NCI-H345 (cell line): ENCODE measurements at places on chromosomes 2 and 18.

DNA sequence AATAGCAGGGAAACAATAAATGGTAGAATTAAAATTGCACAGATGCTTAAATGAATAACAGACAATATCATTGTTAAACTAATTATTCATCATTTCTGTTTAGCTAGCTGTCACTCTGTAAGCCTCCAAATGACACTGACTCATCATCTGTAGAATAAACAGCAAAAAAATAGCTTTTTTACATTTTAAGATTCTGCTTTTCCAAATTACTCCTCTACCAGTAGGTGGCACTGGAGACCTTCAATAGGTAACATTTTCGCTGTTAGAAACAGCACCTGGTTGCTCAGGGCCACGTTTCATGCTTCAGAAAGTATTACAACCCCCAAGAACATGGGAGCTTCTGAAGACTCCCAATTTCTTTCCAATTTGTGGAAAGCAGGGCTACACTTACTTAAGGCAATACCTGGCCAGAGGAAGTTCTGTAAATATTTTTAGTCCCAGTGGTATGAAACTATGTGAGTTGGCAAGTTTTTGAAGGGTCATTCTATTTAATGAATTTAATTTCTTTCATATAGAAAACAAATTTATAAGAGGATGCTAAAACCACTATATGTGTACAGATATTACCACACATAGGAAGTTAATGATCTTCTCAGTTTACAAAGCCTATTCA, 45.4 kb downstream of the TTN start:
- peak; percentile 66 for DNase-seq

- DNase-seq = no peak
Measured at GRCh38 chr18:76993573-76993972, 139.0 kb downstream of the MBP start.

DNA sequence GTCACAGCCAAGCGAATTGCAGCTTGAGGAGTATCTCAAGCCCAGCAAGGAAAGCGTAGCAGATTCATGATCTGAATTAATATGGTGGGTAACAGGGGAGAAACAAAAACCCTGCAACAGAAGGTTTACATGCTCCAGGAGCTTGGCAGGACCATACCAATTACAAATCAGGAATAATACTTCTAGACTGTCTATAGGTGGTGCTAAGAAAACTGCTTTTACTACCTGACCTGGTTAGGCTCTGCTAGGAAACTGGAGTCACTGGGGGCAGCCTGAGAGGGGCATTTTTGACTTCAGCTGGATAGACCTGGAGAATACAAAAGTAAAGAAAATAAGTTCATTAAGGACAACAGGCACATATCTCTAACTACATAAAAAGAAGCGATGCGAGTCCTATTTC, 24.6 kb upstream of the SPOPL start:
- DNase-seq = no peak

GRCh38 chr2:52113338-52113737, 1081.4 kb upstream of the NRXN1 start:
- DNase-seq = no peak

GRCh38 chr18:5584746-5585417, 41.1 kb upstream of the EPB41L3 start:
- no peak for DNase-seq

GRCh38 chr18:57397440-57398132, 37.6 kb upstream of the ONECUT2 start:
- no peak for DNase-seq

GRCh38 chr2:99338029-99338585, 918 bp downstream of the EIF5B start:
- DNase-seq = no peak

DNA sequence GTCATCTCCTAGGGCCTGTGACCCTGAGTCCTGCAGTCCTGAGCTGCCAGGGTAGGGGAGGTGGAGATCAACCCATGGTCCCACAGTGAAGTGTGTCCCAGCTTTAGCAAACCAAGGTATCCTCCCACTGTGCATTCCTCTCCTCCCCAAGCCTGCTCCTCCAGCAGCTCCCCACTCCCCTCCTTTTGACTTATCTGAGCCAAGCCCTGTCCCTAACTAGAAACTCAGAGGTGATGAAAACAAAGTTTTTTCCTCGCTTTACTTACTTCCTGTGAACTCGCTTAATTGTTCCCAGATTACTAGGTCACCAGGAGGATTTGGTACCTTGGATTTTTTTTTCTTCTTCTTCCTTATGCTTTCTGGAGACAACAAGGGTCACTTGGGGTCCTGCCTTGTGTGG, 80.8 kb downstream of the EHD3 start:
- DNase-seq = no peak

DNA sequence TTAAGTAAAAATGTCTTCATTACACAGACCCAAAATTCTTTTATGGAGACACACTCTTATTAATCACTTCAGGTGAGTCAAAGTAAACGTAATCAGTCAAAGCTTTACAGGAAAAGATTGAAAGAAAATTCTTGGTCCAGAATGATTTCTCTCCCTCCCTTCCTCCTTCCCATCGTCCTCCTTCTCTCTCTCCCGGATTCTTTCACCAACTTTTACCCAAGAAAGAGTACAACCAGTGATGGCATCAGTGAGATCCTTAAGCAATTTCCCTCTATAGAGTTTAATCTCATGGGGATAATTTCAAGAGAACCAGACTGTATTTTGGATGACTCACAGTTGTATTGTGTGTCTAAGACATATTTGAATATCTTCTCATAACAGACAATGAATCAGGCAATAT, 258.1 kb downstream of the ALK start:
- DNase-seq = no peak

- DNase-seq = no peak
Measured at GRCh38 chr2:180955101-180955500, 25.3 kb upstream of the UBE2E3 start.

GRCh38 chr2:188902901-188903491, 71.2 kb upstream of the COL3A1 start:
- no peak for DNase-seq

GRCh38 chr18:49251451-49251850, 209.0 kb downstream of the DYM start:
- DNase-seq = peak; percentile 26

DNA sequence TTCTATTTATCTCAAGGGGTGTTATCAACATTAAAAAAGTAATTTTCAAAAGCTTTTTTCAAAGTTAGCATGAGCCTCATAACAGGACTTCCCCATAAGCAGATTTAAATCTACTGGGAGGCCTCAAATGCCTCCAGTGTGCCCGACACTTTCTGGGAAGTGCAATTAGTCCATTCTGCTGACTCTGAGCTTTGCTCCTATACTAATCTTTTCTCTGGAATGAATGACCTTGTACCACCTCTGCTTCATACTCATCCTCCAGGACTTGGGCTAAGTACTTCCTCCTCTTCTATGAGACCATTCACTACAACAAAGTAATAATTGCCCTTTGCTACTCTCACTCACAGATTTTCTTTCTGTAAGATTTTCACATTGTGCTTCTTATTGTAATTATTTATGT, 111.1 kb downstream of the RIT2 start:
- DNase-seq = no peak

GRCh38 chr2:23425885-23426262, 40.9 kb downstream of the KLHL29 start:
- no peak for DNase-seq

DNA sequence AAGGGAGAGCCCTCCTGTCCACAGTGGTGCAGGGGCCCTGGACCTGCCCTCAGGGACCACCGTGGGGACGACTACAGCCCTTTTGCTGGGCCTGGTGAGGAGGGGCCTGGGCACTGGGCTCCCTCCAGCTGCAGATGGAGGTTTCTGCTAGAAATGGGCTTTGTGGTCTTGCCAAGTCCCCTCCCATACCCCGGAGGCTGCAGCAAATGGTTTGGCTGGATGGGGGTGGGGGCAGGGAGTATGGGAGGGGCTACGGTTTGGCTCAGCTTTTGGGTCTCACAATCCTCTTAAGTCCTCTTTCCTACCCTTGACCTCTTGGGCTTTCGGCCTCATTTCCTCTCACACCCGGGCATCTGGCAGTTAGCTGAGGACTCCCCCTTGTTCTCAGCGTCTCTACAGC, 21.7 kb downstream of the TET3 start:
- DNase-seq = no peak

GRCh38 chr2:60294901-60295635, 258.4 kb downstream of the BCL11A start:
- no peak for DNase-seq

DNA sequence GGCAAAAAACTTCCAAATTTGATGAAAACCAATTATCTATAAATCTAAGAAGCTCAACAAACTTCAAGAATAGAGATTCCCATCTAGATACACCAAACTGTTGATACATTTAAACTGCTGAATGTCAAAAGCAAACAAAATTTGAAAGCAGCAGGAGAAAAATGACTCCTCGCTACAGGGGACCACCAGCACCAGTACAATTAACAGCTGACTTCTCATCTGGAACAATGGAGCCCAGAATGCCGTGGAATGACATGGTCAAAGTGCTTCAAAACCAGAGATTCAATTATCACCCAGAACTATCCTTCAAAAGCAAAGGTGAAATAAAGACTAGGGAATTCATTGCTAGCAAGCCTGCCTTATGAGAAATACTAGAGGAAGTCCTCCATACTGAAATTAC, 11.6 kb downstream of the SRSF7 start:
- no peak for DNase-seq

GRCh38 chr2:182144041-182144775, 158.6 kb downstream of the PPP1R1C start:
- no peak for DNase-seq

DNA sequence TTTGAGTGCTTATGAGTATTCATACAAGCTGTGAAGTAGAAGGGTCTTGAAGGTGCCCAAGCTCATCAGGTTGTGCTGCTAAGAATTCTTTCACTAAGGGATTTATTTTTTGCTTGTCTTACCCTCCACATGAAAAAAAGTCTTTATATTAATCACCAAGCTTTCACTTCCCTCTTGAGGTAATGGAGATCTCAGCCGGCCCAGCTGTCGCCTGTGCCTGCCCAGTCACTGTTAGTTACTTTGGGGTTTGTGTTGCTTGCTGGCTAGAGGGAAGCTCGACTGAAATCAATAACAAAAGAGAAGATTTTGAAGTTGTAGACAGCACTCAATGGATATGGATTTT, 21.9 kb downstream of the MC2R start:
- no peak for DNase-seq

- no peak for DNase-seq
Measured at GRCh38 chr2:161662373-161662772, 38.2 kb downstream of the SLC4A10 start.

- no peak for DNase-seq
Measured at GRCh38 chr2:135838502-135838901, 1.5 kb upstream of the LCT start.

DNA sequence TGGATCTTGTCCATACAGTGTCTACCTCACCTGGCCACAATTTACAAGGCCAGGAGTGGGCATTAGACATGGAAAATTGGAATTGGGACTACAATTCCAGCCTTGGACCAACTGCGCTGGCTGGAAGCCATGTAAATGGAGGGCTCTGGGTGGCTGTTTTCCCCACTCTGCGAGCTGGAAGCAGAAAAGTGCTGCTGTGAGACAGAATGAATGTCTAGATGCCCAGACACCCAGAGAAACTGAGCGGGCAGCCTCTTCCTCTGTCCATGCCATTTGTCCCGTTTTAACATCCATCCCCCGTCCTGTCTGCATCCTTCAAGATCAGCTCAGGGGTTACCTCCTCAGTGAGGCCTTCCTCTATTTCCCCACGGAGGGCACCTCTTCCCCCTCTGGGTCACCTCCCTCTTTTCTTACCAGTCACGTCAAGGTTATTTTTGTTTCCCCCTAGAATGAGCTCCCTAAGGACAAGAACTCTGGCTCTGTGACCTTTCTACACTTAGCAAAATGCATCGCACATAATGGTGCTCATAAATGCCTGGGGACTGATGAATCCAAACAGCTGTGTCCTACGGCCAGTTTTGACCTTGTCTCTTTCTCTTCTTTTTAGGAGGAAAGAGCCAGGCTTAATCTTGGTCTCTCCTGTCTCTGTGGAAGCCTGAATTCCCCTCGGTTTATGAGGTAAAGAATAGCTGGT, 41.2 kb downstream of the MCFD2 start:
- DNase-seq = no peak

GRCh38 chr18:42268186-42268725, 313.2 kb downstream of the PIK3C3 start:
- DNase-seq = no peak

DNA sequence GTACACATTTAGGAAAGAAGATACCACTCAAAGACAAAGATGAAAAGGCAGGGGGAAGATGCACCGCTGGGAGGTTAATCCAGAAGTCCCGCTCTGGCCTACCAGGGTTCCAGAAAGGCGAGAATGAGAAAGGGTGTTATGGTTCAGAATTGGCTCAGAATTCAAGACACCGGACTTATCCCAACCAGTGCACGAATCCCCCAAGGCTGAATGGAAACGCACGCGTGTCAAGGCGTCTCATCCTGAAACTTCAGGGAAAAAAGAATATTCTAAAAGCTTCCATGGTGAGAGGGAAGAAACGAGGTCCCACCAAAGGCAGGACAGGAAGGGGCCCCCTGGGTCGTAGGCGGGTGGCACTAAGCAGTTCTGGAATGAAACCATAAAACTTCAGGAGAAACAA, 71.9 kb downstream of the SLC66A2 start:
- no peak for DNase-seq

- peak; percentile 79 for DNase-seq
Measured at GRCh38 chr2:70767699-70768589, at the start of gene ADD2. Gene ADD2 (minus strand): TSS chr2:70768200. CDS start chr2:70706408, 61,792 bp downstream.

GRCh38 chr2:73134471-73134870, 21.7 kb upstream of the RAB11FIP5 start:
- no peak for DNase-seq

GRCh38 chr2:133012847-133013734, 343.1 kb upstream of the LYPD1 start:
- no peak for DNase-seq

GRCh38 chr18:73164430-73164829, 296.6 kb upstream of the NETO1 start:
- no peak for DNase-seq

GRCh38 chr2:96534701-96535181, 1.8 kb upstream of the ARID5A start:
- peak; percentile 60 for DNase-seq

DNA sequence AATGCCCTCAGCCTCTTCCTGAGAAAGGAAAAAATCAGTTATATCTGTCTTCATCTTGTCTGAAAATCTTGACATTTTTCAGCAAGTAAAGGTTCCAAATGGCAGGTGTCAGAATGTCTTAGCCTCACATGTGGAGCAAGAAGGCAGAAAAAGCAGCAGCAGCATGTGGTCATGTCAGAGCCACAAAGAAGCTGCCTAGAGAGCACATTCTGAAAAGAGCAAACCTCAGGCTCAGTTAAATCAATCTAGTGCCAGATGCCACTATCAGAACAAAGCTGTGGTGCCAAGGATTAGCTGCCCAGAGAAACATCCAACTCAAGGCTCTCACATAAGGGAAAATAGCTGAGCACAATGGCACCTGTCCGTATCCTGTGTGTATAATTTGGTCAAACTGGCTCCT, 105.9 kb downstream of the SRBD1 start:
- no peak for DNase-seq
